Skin of body (tissue), 3 donors: ENCODE measurements at places on chromosomes 5 and 9. TPM values are rescaled to one million over a fixed set of nuclear protein-coding genes. Genes with fewer than 3 reads are reported as not detected.

Gene EXD3
- total RNA-seq: 7.6 TPM

Gene SPATA6L
- 2.1 TPM for total RNA-seq

Gene CTNND2
- 1.4 TPM for total RNA-seq

Gene ISCA1
- 34.9 TPM for total RNA-seq

Gene TRIM14
- 2.8 TPM for total RNA-seq

Gene PGGT1B
- total RNA-seq: 13.1 TPM

Gene LRRC19
- total RNA-seq: not detected

Gene FKTN
- total RNA-seq: 18.6 TPM

Gene SLC1A1
- 1.3 TPM for total RNA-seq

Gene CNTFR
- total RNA-seq: 7.5 TPM

Gene TMOD1
- 9.3 TPM for total RNA-seq

Gene MOCS2
- 25.5 TPM for total RNA-seq

GRCh38 chr9:128552744-128553440, 505 bp downstream of the SPTAN1 start:
- DNase-seq: no peak

DNA sequence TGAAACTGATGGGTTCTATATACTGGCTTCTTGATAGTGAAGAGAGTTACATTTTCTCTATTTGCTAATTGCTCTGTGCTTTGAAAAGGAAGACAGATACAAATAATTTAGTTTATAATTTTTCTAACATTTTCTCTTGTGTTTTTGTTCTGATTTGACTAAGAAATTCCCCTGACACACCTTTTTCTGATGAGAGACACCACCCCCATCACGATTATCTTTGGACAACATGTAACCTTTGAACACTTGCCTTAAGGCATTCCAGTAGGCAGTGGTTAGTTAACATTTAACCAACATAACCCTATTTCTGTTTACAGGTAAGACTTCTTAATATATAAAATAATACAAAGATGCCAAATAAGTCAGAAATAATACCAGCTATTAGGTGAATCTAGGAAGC, 4.1 kb upstream of the PTBP3 start:
- DNase-seq: no peak

GRCh38 chr5:151078490-151079262, 2.2 kb downstream of the TNIP1 start:
- DNase-seq: no peak

- no peak for DNase-seq
Observed at GRCh38 chr9:134550584-134550983, 91.0 kb upstream of the COL5A1 start.

DNA sequence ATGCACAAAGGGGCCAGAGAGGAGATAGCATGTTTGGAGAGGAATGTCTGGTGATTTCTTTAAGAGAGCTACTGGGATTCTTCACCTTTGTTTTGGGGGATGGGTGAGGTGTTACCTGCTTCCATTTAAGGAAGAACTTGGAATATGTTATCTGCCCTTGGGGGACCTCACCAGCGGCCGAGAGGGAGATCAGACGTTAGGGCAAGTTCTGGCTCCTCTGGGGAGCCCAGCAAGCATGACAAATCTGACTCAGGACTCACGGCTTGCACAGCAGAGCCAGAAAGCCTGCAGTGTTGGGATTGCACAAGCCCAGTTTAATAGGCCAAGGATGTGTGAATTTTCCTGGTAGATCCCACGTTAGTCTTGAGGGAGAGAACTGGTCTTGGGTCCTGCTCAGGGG, 40.3 kb downstream of the SLC28A3 start:
- DNase-seq: no peak

GRCh38 chr9:72361217-72361616, 3.8 kb downstream of the ZFAND5 start:
- no peak for DNase-seq

DNA sequence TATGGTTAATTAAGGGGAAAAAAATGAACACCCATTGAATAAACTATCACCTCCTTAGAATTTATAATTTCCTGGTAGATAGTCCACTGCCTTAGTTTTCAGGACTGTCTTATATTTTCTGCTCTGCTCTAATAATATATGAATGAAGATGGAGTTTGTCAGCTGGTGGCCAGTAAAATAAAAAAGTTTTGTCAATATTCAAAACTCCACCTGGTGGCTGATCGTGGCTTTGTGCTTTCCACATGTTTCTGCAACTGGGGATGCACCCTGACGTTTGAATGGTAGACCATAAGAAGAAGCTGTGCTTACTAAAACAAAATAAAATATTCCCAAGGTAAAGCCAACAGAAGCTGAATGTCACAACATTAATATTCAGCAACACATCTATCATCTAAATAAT, 286.6 kb upstream of the IZUMO3 start:
- no peak for DNase-seq

DNA sequence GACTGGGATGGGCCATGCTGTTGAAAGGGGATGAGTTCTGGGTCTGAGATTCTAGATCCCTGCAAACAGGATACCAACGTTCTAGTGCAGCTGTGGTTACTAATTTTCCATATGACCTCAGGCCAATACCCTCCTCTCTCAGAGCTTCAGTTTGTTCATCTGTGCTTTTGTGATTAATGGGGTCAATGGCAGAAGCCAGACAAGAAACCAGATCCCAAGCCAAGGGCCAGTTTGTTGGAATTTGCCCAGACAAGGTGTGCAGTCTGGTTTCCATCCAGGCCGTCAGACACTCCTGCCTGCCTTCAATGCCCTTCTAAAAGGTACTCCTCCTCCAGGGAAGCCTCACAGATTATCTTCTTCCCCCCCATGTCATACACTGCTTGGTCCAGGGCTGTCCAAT, 11.4 kb downstream of the MYORG start:
- no peak for DNase-seq

GRCh38 chr5:23727271-23727670, 219.9 kb downstream of the PRDM9 start:
- DNase-seq: no peak

GRCh38 chr5:179191506-179192184, 131.5 kb downstream of the ZNF354C start:
- no peak for DNase-seq

DNA sequence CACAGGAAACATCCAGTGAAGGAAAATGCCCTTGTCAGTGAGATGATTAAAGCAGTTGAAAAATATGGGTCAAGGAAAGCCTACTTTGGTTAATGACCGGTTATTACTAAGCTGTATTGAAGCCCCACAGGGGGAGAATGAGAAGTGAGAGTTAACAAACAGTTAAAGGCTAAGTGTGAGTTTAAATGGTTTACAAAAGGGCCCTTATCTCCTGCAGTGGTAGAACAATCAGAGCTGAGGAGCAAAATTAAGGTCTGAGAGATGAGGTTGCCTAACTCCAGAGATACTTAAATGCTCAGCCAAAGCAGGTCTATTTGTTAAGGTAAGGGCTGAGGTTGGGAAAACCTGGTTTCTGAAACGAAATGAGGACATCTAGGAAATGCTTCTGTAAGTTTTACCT, 75.1 kb upstream of the FER start:
- no peak for DNase-seq

GRCh38 chr9:85594316-85594715, 147.4 kb downstream of the AGTPBP1 start:
- DNase-seq: no peak

DNA sequence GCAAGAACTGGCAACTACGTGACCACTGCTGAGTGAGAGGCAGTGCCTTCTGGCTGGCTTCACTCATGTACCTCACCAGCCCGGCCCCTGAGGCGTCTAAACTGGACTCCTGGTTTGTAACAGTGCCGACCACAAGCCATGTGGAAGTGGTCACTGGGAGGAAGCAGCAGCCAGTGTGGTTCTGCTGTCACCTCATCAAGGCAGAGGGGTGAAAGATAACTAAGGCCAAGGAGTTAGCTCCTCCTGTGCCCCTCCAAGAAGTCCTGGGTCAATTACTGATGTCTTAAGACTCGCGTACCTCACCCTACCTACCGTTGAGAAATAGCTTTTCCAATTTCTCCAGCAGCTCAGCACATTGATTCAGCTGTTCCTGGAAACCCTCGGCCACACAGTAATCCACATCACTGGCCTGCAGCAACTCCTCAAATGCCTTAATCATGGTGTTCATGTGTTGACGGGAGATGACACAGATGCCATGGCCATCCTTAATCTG, 142.9 kb downstream of the CDK5RAP2 start:
- no peak for DNase-seq

DNA sequence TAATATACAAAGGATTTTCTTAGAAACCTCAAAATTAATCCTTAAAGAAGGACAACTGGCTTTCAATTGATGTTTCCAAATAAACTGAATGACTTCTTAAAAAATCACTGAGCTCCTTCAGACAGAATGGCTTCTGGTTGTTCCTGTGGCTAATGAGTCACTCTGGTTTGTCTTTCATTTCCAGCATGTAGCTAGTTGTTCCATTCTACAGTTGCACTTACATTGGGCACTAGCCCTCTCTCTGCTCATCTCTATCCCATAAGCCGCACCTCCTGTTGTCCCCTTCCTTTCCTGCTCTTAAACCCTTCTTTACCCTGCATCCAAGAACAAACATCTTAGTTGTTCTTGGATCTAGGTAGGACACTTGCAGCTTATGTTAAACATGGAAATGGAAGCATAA, 235.3 kb upstream of the HAPLN1 start:
- no peak for DNase-seq

- DNase-seq: no peak
Observed at GRCh38 chr5:90099099-90099498, 310.5 kb downstream of the CETN3 start.

GRCh38 chr5:15510092-15510491, 10.1 kb downstream of the FBXL7 start:
- no peak for DNase-seq

DNA sequence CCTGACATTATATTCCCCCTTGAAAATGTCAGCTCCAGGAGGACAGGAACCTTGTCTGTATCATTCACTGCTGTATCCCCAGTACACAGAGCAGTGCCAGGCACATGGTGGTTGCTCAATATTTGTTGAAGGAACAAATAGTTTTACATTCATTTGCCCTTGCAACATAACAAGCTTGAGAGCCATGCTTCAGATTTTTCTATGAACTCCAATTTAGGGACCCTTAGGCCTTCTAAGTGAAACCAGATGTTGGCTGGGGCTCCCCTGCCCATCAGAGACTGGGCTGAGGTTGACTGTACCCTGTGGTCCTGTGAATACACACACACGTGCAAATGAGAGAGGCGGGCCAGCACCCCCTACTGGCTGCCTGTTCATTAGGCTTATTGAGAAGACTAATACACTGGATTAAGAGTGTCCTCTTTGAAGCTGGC, 214.9 kb upstream of the WWC1 start:
- DNase-seq: no peak

- DNase-seq: no peak
Observed at GRCh38 chr5:77748160-77748559, 28.0 kb downstream of the TBCA start.

DNA sequence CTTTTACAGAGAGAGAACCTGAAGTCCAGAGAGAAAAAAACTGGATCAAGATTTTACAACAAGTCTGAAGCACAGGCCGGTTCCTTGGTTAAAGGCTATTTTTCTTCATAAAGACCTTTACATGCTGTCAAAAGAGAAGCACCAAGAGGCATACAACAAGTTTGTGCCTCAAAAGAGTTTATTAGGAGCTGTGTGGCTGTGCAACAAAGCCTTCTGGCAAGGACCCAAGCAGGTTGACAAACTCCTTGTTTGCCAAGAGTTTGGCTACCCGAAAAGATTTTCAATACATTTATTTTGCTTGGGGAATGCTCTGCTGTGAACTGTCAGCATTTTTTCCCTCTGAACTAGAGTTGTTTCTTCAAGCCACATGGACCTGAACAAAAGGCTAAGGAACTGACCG, 202.9 kb upstream of the RAD23B start:
- DNase-seq: no peak
